Smooth muscle cell of the coronary artery (primary cell): ENCODE measurements at places on chromosomes 5 and 9. TPM values are rescaled to one million over a fixed set of nuclear protein-coding genes. Genes with fewer than 3 reads are reported as not detected.

The GABRA1 gene
- not detected in 2 replicates for total RNA-seq

The RASGEF1C gene
- not detected in 2 replicates for total RNA-seq

The TAS2R1 gene
- total RNA-seq = not detected in 2 replicates

The ELAVL2 gene
- under 0.01 and 0.47 TPM in 2 replicates for total RNA-seq

The ANXA6 gene
- total RNA-seq = 546 and 984 TPM in 2 replicates
